ENCODE measurements at places on chromosomes 16 and 17. TPM values are rescaled to one million over a fixed set of nuclear protein-coding genes. Genes with fewer than 3 reads are reported as not detected.

DNA sequence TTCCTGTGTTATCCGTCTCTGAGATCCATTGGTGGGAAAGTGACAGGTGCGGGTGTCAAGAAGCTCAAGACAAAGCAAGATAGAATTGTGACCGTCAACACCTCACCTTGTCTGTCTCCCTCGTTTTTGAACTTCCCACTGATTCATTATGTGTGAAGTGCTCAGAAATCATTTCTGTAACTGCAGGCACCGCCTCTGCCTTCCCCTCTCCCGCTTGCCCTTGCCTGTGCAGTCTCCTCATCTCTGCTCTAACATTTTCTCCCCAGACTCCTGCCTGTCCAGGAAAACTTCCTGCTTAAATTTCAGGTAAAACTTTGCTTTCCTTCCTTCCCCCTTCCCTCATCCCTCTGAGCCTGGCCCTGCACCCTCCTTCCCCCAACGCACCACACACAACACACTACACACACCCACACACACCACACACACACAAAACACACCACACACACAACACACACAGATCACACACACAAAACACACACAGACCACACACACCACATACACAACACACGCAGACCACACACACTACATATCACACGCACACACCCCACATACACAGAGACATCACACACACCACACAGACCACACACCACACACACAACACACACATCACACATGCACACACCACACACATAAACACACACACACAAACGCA lies 25.7 kb downstream of the CALB2 start:
- DNase-seq = no peak

GRCh38 chr16:11705311-11706025 lies 37.2 kb downstream of the TXNDC11 start:
- DNase-seq = no peak

GRCh38 chr17:67542219-67543114 lies 165.4 kb downstream of the PITPNC1 start:
- DNase-seq = no peak

DNA sequence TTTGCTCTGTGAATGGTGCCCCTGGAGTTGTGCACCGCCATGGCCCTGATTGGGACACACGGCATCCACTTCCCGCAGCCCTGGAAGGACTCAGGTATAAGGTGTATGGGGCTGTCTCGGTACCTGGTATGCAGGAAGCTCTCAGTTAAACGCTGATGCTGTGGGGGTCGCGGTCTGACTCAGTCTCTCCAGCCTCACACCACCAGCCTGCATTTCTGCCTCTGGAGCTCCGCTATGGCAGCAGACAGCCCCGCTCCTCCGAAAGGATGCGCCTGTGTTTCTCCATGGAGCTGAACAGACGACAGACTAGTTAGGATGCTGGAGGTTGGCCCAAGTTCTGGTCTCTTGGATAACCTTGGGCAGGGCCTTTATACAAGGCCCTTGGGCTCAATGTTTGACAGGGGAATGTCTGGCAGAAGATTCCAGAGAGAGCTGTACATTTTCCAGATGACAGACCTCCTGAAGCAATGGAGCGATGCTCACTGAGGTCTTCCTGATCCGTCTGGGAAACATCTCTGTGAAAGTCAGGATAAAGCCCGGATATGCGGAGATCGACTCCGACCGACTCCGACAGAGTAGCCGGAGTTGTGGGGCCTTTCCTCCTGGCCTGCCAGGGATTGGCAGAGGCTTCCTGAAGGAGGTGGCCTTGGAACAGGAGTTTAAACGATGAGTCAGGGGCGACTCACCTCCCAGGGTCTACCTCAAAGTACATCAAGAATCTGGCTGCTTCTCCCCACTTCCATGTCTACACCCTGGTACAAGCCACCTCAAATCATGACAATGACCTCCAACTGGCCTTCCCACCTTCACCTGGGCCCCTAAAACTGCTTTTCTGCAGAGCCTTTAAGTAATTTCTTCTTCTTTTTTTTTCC lies 21.9 kb upstream of the BCAR1 start:
- DNase-seq = no peak

- no peak for DNase-seq
Measured at GRCh38 chr17:56744721-56745120, 89.0 kb downstream of the C17orf67 start.

DNA sequence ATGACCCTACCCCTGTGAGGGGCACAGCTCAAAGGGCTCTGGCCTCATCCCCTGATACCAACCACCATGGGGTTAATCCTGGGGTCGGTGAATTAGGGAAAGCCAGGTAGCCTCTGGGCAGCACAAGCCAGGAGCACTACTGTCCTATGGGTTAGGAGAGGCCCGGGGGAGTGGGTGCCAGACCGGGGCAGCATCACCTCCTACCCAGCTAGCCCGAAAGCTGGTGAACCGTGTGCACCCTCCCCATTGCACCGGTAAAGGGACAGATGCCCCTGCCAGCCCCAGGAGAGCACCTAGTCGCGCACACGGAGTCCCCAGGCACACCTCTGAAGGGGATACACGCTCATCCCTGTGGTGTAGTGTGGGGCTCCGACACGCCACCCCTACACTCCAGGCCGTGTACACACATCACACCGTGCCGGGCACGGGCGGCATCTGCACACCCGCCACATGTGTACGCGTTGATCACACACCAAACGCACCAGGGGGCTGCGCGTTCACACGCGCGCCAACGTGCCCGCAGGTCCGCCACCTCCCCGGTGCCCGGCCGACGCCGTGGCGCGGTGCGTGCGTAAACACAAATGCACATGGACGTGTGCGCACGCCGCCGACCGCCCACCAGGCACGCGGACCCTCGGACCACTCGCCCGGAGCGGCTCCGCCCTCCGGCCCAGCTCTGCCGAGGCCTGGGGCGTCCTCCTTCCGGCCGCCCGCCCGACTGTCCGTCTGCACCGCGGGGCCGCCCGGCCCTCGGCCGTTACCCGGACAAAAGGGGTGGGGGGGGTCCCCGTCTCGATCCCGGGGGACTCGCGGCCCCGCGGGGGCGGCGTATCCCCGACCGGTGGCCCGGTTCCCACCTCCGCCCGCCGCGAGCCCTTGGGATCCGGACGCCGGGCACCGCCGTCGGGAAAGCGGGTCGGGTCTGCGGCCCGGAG lies 785 bp downstream of the UBALD1 start:
- no peak for DNase-seq

DNA sequence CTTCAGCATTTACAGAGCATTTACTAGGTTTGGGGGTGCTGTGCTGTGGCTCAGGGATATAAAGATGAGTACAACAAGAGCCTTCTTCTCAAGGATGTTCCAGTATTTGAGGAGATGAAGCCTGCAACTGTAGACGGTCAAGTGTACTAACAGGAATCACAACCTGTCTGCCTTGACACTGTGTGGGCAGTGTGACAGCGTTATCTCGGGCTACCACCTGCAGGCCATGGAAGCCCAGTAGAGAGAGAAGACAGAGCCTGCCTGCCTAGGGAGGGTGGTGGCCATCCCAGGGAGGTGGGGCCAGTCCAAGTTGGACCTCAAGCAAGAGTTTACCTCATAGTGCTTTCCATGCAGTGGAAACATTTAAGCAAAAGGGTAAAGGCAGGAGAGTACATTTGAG lies 215.1 kb upstream of the ASIC2 start:
- DNase-seq = no peak

DNA sequence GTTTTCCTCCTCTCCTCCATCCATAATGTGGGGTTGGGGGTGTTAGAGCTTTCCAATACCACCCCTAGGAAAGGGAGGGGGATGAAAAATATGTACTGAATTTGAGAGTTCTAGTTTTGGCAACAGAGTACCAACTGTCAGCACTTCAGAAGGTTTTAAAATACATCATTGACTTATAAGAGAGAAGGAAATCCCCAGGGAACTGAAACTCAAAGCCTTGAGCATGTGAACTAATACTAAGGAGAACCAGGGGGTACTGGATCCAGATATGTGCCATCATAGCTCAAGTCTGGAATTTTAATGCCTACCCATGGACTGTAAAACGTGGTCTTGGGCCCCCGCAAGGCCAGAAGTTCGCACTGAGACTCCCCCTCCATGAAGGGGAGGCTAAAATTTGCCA lies 15.8 kb downstream of the CACNG5 start:
- DNase-seq = peak; percentile 1

GRCh38 chr16:57045694-57046381 lies 46.5 kb upstream of the CPNE2 start:
- DNase-seq = peak; percentile 63

DNA sequence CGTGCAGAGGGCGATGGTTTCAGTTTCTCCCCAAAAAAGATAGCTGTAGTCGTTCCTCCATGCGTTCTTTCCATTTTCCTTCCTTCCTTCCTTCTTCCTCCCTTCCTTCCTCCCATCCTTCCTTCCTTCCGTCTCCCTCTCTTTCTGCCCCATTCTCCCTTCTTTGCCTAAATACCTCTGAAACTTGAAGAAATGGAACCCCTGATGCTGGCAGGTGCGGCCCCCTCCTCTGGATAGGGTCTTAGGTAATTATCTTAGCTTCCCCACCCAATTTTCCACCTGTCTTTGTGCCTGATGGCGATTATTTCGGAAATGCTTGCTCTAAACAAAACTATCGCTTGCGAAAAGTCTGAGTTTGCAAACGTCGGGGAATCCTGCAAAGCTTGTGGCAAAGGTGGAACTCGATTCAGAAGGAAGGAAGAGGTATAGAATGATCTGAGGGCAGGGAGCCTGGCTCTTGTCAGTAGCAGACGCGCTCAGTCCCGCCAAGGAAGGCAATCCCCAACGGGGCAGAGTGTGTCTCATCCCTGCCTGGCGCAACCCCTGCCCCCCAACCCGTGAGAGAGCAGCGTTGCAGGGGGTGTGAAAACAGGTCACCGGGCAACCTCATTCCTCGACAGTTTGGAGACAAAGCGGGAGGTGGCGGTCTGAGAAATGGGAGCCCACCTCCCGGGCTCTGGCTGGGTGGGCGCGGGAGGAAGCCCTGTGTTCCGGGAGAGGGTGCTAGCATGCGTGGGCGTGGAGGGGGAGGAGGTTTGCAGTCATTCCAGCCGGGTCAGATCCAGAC lies 2.9 kb upstream of the CBX8 start:
- DNase-seq = no peak

GRCh38 chr17:44086364-44087311 lies 16.1 kb downstream of the G6PC3 start:
- DNase-seq = no peak

DNA sequence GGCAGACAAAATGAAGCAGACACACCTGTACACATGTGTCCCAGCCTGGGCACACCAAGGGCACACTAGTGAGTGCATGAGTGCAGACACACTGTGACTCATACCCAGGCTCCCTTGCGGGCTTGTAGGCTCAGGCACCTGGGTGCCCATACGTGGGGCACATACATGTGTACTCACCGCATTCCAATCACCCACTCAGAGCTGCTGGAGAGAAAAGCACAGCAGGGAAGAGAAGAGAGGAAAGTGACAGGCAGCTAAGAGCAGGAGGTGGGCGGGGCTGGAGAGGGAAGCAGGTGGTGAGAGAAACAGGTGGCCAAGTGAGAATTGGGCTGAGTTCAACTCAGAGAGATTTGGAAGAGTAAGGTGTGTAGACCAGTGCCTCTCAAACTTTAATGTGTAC lies 54.0 kb downstream of the TMEM132E start:
- no peak for DNase-seq

GRCh38 chr17:66662496-66662895 lies 172.4 kb upstream of the CACNG5 start:
- DNase-seq = no peak

DNA sequence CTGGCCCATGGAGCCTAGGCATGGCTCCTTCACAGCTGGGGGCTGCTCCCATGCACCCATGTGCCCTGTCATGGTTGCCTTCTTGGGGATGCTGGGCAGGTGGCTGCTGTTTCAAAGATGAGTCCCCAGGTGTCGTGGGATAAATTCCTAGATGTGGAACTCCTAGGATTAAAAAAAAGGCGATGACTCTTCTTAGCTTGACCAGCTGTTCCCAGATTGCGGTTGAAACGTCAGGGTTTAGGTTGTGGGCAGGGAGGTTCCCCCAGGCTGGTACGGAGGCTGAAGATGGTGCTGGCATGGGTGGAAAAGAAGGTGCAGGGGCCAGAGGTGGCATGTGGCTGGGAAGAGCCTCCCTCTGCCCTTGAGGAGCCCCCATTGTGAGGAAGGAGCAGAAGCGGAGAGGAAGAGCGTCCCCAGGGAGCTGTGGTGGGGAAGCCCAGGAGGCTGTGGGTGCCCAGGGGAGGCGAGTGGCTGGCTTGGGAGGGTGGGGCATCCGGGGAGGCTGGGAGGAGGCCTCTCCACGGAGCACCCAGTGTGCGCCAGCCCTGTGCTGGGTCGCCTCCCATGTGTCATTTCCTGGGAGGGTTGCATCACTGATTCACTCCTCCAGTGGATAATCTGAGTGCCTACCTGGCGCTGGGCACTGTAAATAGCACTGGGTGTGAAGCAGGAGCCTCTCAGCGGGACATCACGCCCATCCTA lies 7.5 kb upstream of the KCNJ12 start:
- no peak for DNase-seq

DNA sequence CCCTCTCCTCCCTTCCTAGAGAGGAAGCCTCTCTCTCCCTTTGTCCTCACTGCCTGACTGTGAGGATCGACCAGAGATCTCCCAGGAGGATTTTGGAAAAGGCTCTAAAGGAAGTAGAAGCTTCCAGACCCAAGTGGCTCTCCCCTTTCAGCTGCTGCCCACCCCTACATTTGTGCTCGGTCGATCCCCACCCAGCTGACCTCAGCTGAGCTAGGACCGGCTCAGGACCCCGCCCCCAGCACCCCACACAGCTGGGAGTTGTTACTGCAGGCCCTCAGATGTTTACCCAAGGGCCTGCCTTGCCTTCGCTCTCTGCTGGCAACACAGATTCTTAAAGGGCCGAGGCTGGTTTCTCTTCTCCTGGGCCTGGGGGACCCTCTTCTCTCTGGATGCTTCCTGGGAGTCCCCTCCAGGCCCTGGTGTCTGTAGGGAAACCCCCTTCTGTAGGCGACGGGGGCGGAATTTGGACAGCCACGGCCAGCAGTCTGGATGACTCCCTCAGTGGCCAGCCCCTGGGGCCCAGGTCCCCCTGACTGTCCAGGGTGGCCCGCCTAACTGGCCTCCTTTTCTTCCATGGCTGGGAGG lies 26.9 kb upstream of the TIMP2 start:
- DNase-seq = no peak

DNA sequence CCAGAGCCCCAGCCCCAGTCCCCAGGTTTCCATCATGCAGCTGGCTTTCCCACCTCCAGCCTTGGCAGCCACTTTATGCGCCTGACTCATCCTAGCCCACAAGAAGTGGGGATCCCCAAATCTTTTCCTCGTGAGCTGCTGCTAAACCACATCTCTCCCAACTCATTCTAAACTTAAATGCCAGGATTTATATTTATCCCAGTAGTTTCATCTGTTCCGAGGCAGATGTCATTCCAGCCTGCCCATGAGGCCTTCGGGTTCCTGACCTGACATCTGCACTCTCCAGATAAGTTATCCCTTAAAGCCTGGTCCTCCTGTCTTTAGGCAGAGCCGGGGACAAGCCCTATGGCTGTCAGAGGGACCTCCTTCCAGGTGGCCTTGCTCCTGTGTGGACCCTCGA lies 16.6 kb downstream of the PLXDC1 start:
- no peak for DNase-seq

GRCh38 chr17:83149029-83149725 lies 69.8 kb downstream of the METRNL start:
- no peak for DNase-seq

Gene PIK3R6
- 1.0 TPM for total RNA-seq

Gene CD300A
- 1.3 TPM for total RNA-seq

Gene HSF4
- total RNA-seq = 62.4 TPM

Gene CCL1
- total RNA-seq = not detected

Gene HNF1B
- not detected for total RNA-seq

Gene PLCG2
- total RNA-seq = 6.0 TPM

Gene HIGD1B
- total RNA-seq = 4.6 TPM

Gene ZNF624
- total RNA-seq = 1.4 TPM

Gene PIRT
- total RNA-seq = not detected
